ENCODE measurements at places on chromosomes 5 and 9.

GRCh38 chr5:40409601-40410000 is 270.1 kb upstream of the PTGER4 start:
- peak; percentile 68 for DNase-seq

DNA sequence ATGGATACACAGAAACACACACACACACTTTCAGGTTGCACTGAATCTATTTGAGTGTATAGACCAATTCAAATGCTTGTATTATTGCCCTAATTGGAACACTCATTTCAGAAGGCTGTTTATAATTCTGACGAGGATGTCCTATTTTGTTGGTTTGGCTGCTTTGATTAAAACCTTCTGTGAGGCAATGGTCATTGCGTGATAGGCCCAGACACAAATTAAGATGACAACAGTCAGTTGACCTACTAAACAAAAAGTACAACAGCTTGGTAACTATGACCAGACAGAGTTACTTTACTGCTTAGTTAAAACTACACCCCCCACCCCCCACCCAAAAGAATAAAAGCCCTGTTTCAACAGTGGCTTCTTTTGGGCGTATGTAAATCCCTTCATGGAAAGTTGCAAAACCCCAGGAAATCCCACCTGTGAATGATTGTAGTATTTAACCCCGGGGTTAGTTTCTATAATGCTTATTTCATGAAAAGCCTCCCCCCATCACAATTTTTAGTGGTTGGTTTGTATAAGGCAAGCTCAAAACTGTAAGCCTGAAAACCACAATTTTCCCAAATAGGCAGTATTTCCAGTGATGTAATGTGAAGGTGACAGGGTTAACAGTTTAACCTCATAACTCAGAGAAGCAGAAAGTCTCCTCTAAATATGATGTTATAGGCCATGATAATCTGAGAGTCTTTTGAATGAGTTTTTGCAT is 340.8 kb downstream of the FGF10 start:
- DNase-seq, result no peak

DNA sequence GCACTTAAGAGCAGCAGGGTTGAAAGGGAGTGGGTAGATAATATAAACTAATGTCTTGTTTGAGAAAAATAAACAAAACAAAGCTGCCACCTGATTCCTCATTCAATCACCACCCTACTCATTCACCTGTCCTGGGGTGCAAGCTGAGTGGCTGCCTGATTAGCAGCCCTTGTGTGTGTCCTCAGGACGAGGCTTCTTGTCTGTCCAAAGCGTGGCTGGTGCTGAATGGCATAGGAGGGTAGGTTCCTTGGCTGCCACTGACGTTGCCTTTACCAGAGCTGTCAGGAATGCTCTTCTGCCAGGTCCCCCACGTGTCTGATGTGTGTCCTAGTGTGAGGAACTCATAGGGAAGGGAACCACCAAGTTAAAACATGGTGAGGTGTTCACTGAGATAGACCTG is 146.6 kb upstream of the SLC24A2 start:
- no peak for DNase-seq

- no peak for DNase-seq
Measured at GRCh38 chr5:50967009-50967562, 300.6 kb downstream of the PARP8 start.

DNA sequence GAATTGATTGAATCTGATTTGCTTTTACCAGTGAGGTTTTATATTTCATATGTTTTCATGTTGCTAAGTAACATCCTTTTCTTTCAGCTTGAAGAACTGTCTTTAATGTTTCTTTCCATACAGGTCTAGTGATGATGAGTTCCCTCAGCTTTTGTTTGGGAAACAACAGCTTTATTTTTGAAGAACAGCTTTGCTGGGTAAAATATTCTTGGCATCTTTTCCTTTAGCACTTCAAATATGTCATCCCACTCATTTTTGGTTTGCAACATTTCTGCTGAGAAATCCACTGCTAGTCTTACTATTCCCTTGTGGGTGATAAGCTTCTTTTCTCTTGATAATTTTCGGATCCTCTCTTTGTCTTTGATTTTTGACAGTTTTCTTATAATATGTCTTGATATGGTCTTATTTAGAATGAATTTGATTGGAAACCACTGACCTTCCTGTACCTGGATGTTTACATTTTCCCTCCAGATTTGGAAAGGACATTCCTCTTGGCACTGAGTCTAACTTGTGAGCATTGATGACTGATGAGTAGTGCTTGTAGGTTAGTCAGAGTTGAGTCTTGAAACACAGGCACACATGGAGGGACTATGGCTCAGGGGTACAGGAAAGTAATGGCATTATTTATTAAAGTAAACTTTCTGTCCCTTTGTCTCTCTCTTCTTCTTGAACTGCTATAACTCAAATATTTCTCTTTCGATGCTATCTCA is 220.3 kb downstream of the SPATA31D1 start:
- DNase-seq, result no peak

DNA sequence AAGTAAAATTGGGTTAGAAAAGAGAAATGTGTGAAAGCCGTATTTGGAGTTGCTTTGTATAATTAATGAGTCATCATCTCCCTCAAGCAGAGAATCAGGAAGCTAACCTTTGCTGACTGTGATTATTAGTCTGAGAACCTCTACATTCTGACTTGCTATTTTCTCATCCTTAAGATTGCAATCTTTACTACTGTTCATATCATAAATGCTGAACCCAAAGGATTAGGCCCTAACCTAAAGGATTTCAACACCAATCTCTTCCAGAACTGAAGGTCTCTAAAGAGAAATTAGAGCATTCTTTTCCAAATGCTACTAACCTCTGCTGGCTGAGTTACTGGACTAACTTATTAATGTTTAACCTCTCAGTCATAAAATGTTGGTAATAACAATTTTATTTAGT is 538.1 kb upstream of the MEF2C start:
- peak; percentile 24 for DNase-seq

DNA sequence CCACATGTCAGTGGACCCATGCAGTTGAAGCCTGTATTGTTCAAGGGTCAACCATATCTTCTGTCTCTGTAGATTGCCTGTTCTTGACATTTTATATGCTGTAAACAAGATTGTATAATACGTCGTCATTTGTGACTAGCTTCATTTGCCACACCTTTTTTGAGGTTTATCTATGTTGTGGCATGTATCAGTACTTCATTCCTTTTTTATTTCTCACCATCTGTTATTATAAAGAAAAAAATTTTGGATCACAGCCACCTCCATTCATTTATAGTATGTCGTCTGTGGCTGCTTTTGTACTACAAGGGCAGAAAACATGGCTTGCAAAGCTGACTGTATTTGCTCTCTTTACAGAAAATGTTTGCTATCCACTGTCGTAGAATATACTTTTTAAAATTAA is 72.4 kb downstream of the TEK start:
- DNase-seq, result no peak

GRCh38 chr9:76658510-76659231 is 105.6 kb upstream of the PCA3 start:
- peak; percentile 82 for DNase-seq

GRCh38 chr5:10366310-10367272 is 13.1 kb downstream of the MARCHF6 start:
- DNase-seq, result no peak

DNA sequence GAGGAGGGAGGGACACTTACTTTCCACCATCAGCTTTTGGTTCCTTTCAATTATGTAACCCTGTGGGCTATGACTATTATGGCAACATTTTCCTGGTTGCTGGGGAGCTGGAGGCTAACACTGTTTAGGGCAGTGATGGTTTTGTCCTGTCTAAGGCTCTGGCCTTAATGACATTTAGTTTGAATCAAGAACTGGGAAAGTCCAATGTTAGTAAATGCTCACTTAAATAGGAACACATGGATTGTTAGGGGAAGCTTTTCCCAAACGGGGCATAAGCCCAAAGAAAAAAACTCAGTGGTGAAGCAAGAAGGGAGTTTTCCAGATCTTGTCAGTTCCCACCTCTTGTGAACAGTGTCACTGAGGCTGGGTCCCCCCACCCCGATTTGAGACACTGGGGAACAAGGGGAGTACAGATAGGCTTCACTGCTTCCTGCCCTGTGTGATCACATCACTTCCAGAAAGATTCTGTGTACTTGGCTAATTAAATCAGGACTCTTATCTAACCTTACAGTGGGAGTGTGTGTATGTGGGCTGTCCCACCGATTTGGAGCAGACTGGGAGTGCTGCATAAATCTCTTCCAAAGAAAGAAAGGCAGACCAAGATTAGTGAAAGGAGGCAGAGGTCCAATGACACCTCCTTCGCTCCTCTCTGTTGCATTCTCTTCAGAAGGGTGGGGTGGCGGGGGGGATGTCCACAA is 206.4 kb downstream of the PTTG1 start:
- DNase-seq, result no peak

DNA sequence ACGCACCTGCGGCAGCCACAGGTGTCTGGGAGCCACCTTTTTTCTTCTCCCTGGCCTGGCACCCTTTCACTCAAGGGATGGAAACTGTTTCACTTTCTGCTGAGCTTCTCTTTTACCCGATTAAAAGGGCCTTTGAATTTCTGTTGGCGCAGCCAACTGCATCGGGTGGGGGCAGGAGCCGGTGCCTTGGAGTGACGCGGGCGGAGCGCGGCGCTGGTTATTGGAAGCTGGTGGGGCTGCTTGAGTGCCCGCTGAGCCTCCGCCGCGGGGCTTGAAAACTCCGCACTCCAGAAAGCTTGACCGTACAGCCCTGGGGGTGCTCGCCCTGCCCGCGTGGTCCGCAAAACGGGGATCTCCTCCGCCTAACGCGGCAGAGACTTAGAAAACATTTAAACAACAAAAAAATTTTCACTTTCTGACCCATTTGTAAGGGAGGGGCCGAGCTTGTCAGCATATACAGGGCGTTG is 52.0 kb upstream of the TJP2 start:
- DNase-seq, result peak; percentile 36

DNA sequence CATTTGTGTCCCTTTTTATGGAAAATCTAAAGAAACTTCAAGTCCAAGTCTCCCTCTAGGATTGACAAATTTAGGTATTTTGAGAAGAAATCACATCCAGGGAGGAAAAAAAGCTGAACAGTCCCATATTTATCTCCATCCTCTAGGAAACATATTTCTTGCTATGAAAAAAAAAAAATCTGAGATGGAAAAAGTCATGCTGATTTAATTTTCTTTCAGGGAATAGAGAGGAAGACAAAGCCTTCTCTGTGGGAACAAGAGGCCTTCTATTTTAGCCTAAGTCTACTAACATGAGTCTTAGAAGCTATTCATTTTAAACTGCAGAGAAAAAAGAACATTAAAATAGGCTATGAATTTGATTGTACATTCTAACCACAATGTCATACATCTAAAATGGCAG is 63.1 kb upstream of the CDK5RAP2 start:
- no peak for DNase-seq

- no peak for DNase-seq
Measured at GRCh38 chr9:38761339-38761738, 41.4 kb upstream of the FAM240B start.

GRCh38 chr5:114010362-114010761 is 351.5 kb upstream of the KCNN2 start:
- no peak for DNase-seq

DNA sequence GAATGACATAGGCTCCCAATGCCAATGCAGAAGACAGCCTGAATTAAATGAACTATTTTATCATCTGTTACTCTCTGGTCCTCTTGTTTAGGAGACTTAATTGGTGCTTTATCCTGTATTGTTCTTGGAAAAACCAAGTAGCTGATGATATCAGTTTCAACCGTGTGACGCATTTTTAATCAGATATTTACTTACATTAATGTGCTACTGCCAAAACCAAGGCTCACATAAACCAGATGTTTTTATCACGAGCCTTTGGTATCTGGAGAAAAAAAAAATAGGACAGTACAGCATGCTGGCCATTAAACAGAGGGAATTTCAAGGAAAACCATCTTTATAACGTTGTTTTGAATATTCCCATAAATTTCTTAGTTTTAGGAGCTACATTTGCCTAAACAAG is 90.1 kb downstream of the ICE1 start:
- no peak for DNase-seq

DNA sequence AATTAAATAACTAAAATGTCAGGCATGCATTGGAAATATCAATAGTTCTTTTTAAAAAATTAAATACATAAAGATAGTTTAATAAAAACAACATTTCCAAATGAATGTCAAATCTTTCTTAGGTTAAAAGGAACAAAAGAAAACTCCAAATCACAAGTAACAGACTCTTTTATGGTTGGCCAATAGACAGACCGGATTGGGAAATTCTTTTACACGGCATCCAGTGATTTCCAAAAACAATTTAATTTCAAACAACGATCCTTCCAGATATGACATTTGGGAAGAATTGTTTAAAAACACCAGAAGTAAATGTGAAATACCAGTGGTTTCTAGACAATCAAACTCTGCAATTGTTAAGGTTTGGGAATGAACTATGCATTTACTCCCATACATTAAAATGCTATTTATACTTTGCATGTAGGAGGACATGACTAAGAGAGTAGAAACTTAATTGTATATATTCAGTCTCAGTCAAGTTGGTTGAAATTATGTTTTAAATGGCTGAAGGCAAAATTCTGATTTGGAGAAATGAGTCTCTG is 32.8 kb downstream of the ZNF474 start:
- DNase-seq, result no peak

DNA sequence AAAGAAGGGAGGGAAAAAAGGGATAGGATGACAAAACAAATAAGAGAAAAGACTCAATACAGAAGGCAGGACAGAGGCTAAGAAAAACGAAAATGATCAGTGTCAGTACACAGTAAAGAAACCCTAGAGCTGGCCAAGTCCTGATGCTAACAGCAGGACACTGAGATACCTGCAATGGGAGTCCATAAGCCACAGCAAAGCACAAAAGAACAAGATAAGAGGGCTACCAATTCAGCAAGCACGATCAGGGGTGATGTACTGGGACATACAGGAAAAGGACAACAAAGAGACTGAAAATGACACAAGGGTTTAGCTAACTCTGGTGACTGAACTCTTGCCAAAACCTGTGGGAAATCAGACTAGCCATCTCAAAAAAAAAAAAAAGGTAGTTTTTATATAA is 1072.6 kb upstream of the COX7C start:
- no peak for DNase-seq

- DNase-seq, result peak; percentile 41
Measured at GRCh38 chr5:96175090-96175489, 213.4 kb upstream of the ELL2 start.

- DNase-seq, result no peak
Measured at GRCh38 chr9:16044579-16044881, 491.7 kb downstream of the CCDC171 start.

- no peak for DNase-seq
Measured at GRCh38 chr9:136051453-136051836, 43.6 kb downstream of the NACC2 start.

GRCh38 chr5:180589771-180590542 is 1.3 kb downstream of the SCGB3A1 start:
- no peak for DNase-seq

- peak; percentile 13 for DNase-seq
Measured at GRCh38 chr9:105901514-105902109, 207.3 kb downstream of the TMEM38B start.

DNA sequence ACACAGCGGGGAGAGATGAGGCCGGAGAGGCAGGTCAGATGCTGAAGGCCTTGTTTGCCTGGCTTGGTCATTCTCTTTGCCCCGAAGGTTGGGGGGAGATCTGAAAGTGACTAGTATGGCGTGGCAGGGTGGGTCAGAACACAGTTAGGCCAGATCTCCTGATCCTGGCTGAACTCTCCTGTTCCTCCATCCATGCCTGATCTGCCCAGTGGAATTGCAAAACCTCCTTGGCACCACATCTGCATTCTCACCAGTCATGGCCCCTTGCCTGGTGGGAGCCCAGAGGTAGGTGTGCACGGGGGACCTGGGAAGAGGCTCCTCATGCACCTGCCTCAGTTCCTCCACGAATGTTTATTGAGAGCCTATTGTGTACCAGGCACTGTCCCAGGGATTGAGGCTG is 23.2 kb downstream of the TEX53 start:
- DNase-seq, result no peak

All from AML-193 (cell line).